ENCODE measurements at places on chromosomes 7 and 10.

DNA sequence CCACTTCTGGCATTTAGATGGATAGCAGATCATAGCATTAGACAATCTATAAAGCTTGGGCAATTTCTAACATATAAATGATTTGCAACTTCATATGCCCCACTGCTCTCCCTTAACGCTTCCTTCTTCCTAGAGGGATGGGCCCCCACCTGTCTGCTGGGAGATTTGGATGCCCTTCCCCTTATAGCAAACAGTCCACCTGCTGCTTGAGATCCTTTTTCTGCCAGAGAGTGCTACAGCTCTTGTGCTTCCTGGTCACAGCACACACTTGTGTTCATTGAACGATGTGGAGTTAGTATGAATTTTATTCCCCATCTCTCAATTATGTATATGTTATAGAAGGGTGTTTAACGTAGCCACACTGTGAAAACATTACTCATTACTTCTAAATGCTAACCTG, 10.4 kb upstream of the PCGF5 start:
- DNase-seq: no peak

GRCh38 chr7:89966067-89966664, 188.1 kb upstream of the STEAP1 start:
- DNase-seq: no peak

DNA sequence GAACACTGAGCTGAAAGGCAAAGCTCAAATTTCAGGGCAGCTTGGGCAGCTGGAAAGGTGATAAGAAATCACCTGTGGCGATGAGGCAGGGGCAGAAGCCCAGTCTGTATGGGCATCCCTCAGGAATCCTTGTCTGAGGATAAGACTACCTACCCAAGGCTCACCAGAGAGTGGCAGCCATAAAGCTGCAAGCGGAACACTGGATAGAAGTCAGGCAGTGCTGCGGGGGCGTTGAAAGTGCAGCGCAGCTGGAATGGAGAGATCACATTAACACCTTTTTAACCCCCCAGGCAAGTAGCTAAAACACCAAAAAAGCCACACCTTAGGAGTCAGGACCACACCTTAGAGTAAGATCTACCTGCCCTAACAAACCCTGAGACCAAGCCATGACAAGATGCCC, 38.2 kb downstream of the ABCB5 start:
- no peak for DNase-seq

DNA sequence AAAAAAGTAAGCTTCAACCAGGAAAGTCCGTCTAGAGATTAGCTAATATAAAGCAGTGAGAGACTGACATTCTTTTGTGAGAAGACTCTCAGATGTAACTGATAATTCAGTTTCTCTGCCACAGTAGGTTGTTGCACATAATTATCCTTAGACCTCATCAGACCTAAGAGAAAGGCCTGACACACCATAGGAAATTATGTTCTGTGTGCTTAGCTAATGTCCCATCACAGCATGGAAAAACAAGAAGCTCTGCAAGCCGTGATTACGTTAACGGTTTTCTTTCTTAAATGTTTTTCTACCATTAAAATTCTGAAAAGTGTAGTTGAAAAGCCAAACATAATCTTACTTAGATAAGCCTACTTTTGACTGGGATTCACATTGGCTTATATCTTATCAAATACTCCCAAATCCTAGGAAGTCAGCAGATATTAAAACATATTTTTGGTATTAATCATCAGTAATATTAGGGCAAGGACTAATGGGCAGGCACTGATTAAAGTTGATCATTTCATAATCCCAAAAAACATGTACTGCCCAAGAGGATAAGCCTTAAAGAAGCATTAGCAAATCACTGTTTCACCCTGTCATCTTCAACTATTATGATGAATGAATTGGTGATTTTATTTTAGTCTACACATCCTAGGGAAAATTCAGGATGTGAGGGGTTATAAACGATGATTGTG, 5.2 kb downstream of the CSTF2T start:
- no peak for DNase-seq

DNA sequence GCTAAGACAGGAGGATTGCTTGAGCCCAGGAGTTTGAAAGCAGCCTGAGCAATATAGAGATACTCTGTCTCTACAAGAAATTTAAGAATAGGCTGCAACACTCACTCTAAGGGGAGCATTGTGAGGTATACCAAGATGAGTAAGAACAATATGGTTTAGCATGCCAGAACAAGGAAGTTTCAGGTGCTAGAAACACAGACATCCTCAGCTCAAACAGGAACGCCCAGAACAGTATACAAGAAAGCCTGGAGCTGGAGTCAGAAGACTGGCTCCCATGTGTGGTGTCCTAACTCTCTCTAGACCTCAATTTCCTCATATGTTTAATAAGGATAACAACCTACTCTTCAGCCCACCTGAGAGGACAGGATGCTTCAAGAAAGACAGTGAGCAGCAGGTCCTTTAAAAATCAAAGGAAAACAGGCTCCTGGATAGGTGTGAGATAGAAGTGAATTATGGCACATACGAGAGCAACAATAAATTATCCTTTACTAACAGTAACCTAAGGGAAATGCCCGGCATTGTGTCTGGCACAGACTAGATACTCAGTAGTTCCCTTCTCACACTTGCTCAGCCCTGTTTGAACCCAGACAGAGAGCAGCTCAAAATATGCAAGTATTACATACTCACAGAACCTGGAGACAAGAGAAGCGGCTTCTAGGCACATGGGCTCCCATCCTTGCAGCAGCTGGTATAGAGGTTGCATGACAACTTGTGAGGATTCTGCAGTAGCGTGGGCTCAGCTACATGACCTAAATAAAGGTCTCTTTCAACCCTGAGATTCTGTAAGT, 45.4 kb downstream of the KAT6B start:
- peak; percentile 10 for DNase-seq

DNA sequence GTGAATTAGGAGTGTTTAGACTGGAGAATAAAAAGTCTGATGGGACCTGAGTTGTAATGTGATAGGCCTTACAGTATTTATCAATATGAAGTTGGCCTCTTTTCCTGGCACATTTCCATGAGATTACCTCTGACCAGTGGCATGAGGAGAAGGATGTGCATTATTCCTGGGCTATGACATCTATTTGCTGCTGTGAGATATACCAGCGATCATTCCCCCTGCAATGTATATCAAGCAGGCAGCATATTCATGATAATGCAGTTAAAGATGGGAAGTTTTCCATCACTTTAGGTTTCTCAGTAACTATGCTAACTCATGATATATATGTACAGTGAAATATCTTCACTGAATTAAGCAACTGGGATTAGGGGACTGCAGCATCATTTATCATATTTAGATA, 142.8 kb upstream of the MBL2 start:
- DNase-seq: no peak

DNA sequence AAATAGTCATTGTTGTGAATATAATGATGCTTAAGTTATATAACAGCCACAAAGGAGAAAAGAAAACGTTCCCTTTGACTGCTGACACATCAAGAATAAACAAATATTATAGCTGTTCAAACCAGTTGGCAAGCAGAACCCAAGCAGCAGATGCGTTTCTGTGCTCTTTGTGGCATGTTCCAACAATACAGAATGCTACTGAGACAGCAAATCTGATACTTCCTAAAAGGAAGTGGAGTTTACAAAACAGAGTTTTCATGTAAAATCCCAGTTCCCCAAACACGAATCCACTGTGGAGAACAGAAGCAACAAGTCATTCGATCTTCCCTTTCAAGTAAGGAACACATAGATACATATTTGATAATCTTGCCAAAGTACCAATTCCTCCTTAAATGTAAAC, 170.9 kb upstream of the ASAH2 start:
- no peak for DNase-seq

GRCh38 chr10:27949528-27950241, 49.2 kb downstream of the ODAD2 start:
- no peak for DNase-seq

- DNase-seq: no peak
Observed at GRCh38 chr7:46197785-46198540, 276.9 kb upstream of the IGFBP3 start.

DNA sequence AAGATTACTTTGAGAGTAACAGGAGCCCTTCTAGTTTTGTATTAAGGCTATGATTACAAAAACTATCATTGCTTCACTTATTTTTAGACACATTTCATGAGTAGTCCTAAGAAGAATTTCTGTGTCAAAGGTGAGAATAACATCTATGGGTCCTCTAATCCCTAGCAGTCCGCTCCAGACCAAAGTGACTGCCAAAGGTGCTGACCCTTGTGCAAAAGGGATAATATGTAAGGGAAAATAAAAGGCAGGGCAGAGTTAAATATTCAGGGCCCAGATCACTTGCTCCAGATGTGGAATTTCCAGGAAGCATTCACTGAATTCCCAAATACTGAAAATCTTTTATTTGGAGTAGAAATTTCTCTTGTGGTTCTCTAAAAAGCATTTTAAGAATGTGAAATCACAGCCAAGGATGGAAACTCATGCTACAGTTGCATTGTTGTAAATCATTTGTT, 29.3 kb downstream of the RHOBTB1 start:
- no peak for DNase-seq

GRCh38 chr10:133013463-133013862, 71.1 kb upstream of the CFAP46 start:
- no peak for DNase-seq

GRCh38 chr10:98339799-98340198, 71.8 kb upstream of the LOXL4 start:
- DNase-seq: no peak

DNA sequence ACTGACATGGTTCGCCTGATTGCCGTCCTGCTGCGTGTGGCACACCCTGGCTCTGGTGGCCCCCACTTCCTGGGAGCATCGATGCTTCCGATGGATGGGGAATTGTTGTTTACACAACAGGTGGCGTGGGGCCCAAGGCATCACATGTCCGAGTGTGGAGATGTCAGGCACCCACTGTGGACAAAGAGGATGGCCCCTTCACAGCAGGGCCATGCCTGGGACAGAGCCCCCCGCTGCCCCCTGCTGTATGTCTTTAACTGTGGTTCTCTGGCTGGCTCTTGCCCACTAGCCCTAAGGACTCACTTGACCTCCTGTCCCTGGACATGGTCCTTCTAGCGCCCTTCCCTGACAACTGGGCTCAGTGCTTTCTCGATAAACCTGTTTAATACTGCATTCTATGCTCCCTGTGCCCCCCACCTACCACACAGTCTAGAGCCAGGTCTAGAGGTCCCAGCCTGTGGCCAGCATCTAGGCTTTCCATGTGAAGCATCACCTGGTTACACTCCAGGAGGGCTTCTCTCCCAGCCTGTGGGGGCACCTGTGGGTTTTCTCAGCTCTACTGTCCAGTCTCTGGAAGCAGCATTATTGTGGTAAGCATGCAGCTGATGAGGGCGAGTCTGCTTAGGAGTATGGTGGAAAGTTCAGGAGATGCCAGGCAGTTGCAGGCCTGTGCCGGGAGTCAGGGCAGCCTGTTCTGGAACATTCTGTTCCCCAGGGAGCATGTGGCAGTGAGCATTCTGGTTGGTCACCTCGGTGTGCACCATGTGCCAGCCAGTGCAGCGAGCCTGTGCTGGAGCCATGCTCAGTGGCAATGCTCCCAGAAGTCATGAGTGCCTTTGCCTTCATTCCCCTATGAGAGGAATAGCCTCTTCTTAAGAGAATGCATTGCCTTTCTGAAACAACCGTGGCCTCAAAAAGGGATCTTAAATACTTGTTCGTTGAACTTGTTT, 10.4 kb downstream of the ADCY1 start:
- DNase-seq: no peak

GRCh38 chr10:728603-729002, 39.1 kb upstream of the DIP2C start:
- no peak for DNase-seq

- no peak for DNase-seq
Observed at GRCh38 chr10:4384245-4384644, 441.8 kb upstream of the AKR1E2 start.

DNA sequence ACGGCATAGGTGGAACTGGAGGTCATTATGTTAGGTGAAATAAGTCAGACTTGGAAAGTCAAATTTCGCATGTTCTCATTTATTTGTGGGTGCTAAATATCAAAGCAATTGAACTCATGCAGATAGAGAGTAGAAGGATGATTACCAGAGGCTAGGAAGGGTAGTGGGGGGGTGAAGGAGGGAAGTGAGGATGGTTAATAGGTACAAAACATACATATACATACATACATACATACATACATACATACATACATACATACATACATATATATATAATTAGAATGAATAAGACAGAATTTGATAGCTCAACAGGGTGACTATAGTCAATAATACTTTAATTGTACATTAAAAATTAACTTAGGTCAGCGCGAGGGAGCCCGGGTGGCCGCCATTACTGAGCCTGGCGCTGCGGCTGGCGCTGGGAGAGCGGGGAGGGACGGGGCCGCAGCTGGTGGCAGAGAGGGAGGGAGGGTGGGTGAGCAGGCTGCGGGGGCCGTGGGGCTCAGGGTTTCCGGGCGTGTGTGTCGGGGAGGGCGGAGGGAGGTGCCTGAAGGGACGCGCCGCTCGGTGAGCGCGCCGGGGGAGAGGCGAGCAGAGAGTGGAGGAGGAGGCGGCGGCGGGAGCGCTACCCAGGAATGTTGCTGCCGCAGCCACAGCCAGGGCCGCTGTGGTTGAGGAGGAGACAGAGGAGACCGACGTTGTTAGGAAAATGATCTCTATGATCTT, 85.8 kb upstream of the EGFR start:
- no peak for DNase-seq

DNA sequence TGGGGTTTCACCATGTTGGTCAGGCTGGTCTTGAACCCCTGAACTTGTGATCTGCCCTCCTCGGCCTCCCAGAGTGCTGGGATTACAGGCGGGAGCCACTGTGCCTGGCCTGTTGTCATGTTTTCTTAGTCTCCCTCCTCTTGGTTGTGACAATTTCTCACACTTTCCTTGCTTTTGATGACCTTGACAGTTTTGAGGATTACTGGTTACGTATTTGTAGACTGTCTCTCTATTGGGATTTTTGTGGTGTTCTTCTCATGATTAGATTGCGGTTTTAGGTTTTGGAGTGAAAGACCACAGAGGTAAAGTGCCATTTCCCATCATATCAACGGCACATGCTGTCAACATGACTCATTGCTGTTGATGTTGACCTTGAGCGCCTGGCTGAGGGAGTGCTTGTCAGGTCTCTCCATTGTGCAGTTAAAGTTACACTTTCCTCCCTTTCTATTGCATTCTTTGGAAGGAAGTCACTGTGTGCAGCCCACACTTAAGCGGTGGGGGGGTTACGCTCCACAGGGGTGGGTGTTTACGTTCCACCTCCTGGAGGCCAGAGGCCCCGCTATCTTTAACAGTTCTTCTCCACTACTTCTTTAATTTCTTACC, 10.8 kb downstream of the NEURL1 start:
- DNase-seq: peak; percentile 53

DNA sequence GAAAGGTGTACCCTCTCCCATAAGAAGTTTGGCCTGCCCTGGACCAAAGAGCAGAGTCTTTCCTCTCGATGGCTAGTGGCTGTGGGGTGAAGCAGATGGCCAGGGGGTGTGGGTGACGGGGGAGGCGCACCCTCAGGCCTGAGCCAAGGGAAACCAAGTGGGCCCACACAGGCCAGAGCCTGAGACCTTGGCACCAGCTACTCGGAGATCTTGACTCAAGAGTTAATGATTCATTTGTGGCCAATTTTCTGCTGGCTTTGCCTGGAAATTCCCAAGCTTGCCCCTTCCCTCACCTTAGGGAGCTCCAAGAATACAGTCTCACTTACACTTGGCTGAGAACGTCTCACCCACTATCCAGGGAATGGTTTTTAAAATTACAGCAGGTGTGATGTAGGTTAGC, 42.7 kb downstream of the ZMIZ1 start:
- no peak for DNase-seq
